ENCODE measurements at places on chromosomes 16 and 17.

DNA sequence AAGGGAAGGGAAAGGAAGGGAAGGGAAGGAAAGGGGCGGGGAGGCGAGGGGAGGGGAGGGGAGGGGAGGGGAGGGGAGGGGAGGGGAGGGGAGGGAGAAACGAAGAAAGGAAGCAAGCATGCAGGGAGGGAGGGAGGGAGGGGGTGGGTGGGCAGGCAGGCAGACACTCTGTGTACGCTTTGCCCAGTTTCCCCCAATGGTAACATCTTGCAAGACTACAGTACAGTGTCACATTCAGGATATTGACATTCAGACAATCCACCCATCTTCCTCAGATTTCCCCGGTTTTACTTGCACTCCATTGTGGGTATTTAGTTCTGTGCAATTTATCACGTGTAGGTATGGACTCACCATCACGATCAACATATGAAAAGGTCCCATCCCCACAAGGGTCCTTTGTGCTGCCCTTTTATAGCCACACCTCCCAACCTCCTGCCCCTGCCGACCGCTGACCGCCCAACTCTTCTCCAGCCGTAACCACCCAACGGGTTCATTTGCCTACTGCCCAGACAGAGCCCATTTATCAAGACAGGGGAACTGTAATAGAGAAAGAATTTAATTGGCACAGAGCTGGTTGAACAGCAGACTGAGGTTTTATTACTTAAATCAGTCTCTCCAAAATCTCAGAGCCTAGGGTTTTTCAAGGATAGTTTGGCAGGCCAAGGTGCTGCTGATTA lies 91.4 kb upstream of the FA2H start:
- no peak for DNase-seq

- DNase-seq: no peak
These were observed 3.3 kb downstream of the ABCC3 start for GRCh38 chr17:50637829-50638605.

GRCh38 chr17:33779234-33779591 lies 475.9 kb upstream of the CCL2 start:
- DNase-seq: peak; percentile 50

DNA sequence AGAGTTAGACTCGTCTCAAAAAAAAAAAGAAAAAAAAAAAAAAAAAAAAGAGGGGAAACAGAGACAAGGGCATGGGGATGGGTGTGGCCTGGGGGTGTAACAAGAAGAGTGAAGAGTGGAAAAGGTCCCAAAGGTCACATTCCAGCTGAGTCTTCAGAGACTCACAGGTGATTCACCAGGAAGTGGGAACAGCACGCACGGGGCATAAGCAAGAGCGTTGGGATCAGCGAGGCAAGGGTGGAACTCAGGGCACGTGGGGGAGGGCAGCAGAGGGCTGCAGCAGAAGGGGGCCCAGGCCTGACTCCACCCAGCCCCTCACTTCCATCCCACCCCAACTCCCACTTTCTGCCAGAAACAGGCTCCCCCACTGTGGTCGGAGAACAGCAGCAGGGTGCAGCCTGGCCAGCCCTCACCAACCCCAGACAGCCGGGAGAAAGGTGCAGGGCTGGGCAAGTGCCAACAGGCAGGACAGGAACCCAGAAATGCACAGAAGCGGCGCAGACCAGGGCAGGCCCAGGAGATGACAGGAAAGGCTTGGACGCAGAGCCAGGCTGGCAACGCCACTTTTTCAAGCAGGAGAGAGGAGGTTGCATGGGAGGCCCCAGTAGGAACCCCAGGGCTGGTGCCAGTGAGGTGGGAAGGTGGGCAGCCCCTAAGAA lies 3.3 kb downstream of the MEAK7 start:
- DNase-seq: no peak

DNA sequence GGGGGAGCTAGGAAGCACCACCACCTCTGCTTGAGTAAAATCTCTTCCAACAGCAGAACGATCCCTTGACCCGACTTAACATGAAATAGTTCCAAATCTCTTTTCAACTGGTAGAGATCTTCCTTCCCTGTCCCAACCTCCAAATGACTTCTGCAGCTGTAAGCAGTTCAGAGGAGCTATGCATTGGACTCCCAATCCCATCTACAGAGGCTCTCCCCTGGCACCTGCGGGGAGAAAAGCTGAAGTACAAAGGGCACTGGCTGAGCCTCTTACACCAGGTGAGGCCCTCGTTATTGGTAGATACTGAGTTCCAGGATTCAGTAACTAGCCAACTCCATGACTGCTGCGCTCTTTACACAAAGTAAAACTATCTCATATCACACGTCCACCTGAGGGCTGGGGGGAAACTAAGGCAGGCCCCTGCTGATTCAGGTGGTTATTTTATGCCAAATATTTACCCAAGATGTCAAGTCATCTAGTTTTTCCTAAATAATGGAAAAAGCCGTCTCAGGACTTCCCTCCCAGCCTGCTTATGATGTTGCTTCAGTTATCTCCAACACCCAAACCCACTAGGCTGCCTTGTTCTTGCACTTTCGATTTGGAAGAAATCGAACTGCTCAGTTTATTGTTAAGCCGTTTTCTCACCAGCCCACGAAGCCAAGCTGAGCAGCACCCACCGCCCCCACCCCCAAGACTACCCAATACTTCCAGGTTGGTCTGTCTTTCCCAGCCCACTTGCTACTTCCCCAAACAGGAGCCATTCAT lies 3.2 kb downstream of the ACTG1 start:
- peak; percentile 34 for DNase-seq

- DNase-seq: no peak
These were observed 72.8 kb upstream of the TOB1 start for GRCh38 chr17:50938821-50939541.

- DNase-seq: no peak
These were observed 25.4 kb upstream of the ARHGAP23 start for GRCh38 chr17:38402897-38403296.

- no peak for DNase-seq
These were observed 11.6 kb downstream of the AKAP1 start for GRCh38 chr17:57096472-57097202.
